Stimulated activated CD4-positive, alpha-beta T cell treated with anti-CD3 and anti-CD28 coated beads, TNF-alpha, amount 100 ng/mL, for 48 hours (primary cell): ENCODE measurements at places on chromosomes 16 and 17.

GRCh38 chr17:7043497-7044198 lies at the start of gene SLC16A11:
TSS of gene SLC16A11 (minus strand) at chr17:7044092. CDS start at chr17:7043513, 579 bp downstream.
- DNase-seq, result no peak

- DNase-seq, result no peak
Observed at GRCh38 chr17:15262291-15263205, 2.6 kb downstream of the PMP22 start.

- DNase-seq, result no peak
Observed at GRCh38 chr17:56742601-56743000, 91.1 kb downstream of the C17orf67 start.

- no peak for DNase-seq
Observed at GRCh38 chr17:63150994-63151464, 185.0 kb downstream of the TANC2 start.
